ENCODE measurements at places on chromosomes 13 and 19.

DNA sequence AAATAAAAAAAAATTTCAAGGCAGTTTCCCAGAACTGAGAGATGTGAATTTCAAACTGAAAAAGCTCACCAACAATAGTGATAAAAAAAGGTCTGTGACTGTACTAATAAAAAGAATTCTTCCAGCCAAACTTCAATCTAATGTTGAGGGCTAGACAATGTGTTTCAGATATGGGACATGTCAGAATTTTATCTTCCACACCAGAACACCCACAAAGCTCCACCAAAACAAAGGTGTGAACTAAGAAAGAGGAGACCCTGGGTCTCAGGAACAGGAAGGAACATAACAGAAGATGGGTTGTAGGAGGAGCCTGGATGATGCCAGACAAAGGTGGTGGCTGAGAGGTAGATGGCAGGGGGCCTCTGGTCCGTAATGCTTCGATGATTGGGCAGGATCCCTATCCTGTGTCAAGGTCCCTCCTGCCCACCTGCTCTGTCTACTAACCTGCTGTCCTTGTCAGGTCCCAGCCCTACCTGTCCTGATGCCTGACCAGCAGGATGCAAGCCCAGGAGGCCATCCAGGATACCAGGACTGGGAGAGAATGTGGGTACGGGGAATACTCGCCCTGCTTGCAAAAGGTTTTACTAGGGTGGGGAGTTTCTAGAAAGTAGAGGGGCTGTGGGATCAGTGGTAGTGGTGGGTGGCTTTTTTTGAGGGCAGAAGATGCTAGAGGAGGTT, 4.5 kb downstream of the MZF1 start:
- DNase-seq = no peak

DNA sequence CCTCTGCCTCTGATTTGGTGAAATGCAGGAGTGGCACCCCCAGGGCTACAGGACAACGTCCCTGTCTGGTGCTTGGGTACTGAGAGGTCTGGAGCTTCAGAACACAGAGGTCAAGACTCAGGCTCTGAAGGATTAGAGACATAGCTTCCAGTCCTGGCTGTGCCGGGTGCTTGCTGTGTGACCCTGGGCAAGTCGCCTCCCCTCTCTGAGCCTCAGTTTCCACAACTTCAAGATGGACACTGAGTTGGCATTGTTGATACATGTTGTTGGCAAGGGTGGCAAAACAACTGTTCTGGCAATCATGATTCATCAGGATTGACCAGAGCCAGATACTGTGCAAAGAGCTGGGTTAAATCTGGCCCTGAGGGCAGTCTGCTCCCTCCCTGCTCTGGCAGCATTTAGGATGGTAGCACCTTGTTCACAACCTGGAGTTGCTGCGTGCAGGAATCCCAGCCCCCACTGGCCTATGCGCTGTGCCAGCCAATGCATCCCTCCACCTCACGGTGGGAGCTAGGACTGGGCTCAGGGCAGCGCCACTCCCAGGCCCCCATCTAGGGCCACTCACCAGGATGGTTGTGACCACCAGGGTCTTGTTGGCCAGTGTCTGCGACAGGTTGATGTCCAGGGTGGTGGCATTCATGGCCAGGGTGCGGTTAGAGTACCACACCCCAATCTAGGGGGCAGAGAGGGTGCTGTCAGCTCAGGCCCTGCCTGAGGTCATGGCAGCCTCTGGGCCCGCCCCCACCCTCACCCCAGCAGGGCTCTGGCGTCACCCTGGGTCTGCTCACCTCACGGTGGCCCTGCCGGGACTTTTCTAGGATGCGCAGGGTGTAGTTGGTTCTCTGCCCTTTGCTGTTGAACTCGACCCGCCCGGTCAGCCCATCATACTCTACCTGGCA, 16.7 kb downstream of the GRIK5 start:
- peak; percentile 60 for DNase-seq

- DNase-seq = no peak
These were observed 37.3 kb upstream of the C13orf42 start for GRCh38 chr13:51148223-51148951.

DNA sequence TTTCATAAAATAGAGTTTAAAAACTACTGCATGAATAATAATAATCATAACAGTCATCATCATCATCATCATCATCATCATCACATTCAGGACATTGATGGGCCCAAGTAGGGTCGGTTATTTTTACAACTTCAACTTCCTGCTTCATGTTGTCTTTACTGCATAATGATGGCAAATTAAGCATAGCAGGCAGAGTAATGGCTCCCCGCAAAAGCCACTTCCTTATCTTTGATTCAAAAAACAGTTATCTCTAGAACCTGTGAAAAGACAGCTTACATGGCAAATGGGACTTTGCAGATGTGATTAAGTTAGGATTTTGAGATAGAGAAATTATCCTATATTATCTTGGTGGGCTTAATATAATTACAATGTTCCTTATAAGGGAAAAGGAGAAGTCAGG, 792.9 kb downstream of the LIG4 start:
- DNase-seq = no peak

GRCh38 chr13:26041444-26041843, 10.4 kb downstream of the SHISA2 start:
- DNase-seq = no peak

GRCh38 chr19:5934774-5935472, 20.9 kb downstream of the CAPS start:
- no peak for DNase-seq

DNA sequence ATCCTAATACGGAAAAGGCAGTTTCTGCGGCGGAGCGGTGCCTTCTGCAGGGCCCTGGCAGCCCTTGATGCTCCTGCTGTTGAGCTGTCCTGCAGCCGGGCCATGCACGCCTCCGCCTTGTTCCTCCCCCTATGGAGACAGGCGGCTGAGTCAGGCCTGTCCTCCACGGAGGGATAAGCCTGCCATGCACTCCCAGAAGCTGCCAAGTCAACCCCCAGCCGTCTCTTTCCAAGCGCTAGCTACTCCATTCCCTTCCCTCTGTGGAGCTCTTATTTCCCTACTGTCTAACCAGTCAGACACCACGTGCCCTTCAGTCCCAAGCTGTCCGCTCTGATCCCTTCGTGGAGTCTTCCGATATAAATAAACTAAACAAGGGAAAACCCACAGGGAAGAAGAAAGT, 197.0 kb downstream of the COL4A1 start:
- peak; percentile 75 for DNase-seq

DNA sequence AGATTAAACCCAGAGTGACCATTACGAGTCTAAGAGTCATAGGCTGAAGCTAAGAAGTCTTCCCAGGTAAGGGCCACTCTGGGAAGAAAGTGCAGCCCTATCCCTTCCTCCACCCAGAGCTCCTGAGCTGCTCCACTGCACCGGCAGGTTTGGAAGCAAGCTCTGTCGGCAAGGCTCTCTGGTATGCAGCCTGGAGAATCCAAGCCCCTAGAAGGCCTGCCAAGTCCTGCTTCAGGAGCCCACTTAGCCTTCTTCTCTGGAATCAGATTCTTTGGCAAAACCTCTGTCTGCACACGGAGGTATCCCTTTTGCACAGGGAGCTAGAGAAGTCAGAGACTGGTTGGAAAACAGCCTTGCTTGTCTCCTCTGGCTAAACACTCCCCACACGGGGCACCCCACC, 58.5 kb downstream of the CEBPG start:
- DNase-seq = no peak

- no peak for DNase-seq
These were observed 782.0 kb downstream of the SLITRK1 start for GRCh38 chr13:83100237-83100636.

DNA sequence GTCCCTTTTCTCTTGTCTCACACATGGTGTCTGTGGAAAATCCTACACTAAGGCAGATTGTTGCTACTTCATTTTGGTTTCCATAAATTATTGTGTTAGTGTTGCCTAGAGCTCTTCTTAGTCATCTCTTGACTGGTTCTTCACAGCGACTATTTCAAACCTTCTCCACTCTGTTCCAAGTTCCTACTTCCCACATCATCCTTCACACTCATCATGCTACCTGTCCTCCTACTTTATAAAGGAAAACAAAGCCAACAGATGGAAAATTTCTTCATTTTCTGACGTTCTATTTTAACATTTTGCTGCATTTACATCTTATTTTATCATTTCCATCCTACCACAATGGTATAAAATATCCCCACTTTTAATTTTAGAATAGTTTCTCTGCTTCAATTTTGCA, 614.1 kb downstream of the LMO7 start:
- no peak for DNase-seq

DNA sequence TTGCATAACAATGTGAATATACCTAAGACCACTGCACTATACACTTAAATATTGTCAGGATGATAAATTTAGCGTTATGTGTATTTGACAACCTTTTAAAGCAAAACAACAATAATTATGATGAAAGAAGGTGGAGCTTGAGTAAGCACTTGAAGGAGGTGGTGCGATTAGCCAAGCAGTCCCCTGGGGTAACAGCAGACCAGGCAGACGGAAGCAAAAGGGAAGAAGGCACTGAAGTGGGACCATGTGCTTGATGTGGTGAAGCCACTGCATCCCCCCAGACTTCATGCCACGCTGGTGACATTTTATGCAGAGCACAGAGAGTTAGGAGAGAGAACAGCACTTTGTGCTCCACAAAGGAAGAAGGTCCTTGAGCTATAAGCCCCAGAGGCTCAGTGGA, 58.3 kb upstream of the ZNF507 start:
- no peak for DNase-seq

GRCh38 chr13:102374233-102374632, 27.6 kb downstream of the FGF14 start:
- no peak for DNase-seq

DNA sequence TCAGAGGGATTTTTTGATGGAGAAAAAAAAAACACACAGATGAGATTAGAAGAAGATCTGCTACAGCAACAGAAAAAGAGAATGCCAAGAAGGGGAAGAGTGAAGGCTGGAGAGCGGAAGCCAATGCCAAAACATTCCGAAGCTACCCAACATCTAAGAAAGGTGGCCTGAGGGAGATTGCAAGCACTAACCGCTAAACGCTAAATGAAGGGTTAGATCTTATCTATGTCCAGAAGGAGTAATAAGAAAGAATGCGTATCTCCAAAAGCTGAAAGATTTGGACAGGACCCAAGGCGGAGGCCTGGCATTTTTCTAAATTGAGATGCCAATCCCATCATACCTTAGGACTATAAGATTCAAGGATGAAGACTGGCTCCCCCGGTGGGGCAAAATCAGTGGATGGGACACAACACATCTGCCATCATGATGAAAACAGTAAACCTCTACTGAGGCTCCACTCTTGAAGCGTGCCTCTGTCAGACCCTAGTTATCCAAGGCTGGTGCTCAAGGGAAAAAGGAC, 15.6 kb upstream of the HMGB1 start:
- no peak for DNase-seq

GRCh38 chr13:77378662-77379061, 51.8 kb upstream of the MYCBP2 start:
- DNase-seq = peak; percentile 77

- no peak for DNase-seq
These were observed 88.2 kb upstream of the ARGLU1 start for GRCh38 chr13:106656186-106656585.

GRCh38 chr19:46408664-46409039, 4.7 kb downstream of the CCDC8 start:
- DNase-seq = peak; percentile 59

DNA sequence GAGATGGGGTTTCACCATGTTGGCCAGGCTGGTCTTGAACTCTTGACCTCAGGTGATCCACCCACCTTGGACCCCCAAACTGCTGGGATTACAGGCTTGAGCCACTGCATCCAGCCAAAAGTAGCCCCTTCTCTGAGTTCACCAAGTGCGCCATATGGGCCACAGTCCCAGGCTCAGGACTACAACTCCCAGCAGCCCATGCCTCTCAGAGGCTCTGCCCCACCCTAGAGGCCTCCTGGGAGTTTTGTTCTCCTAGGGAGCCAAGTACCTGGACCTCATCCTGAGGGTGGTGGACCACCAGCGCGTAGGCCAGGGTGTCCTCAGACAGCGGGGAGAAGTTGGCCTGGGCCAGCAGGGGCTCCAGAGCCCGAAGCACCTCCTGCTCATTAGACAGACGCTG, 18.8 kb downstream of the TMEM143 start:
- DNase-seq = no peak

DNA sequence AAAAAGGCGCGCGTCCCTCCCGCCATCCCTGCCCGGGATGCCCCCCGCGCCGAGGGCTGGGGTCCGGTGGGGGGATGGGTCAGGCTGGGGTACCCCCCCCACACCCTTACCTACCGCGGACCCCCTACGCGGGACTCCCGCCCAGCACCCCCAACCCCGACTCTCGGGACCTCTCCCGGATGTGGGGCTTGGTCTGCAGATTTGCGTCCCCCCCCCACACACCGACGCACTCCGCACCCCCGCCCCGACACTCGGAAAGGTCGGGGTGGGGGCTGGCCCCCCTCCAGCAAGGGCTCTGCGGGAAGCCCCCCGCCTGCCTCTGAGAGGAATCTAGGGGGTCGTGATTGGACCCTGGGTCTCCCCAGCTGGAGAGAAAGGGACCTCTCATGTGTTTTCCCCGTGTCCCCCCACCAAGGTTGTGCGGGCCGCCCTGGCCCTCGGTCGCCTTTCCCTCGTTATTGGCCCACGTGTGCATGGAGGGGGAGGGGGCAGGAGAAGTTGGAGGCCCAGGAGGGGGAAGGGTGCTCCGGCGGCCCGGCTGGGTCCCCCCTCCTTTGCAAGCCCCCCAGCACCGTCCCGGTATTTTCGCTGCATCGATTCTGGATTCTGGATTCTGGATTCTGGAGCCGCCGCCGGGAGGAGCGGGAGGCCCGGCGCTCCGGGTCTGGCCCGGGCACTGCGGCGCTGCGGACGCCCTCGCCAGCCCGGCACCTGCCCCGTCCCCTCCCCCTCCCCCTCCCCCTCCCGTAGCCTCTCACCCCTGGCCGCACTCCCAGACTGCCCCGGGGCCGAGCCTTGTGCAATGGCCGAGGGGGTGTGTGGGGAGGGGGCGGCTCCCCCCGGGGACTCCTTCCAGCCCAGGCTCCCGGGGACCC, 607 bp downstream of the NFIC start:
- no peak for DNase-seq

DNA sequence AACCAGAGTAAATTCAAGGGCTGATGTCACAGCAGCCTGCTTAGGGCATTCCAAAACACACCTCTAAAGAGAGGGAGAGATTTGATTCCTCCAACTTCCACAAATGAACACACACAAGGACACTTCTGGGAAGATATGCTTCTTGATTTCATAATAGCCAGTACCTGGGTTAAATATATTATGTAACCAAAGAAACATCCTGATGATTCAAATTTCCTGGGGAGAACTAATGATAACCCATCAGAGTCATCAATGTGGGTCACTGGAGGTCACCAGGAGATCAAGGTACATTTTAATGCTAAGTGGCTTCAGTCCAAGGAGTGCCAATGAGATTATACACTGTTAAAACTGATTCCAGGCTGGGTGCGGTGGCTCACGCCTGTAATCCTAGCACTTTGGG, 54.0 kb upstream of the DOCK9 start:
- DNase-seq = peak; percentile 70

- peak; percentile 64 for DNase-seq
These were observed 73.9 kb upstream of the SLC10A2 start for GRCh38 chr13:103140001-103140671.

GRCh38 chr19:31347354-31347753, 1.9 kb downstream of the TSHZ3 start:
- DNase-seq = no peak

All from epithelial cell of esophagus (primary cell).